NCI-H2171 (cell line): ENCODE measurements at places on chromosomes 13 and 19.

GRCh38 chr13:80242728-80243427 lies 98.0 kb downstream of the SPRY2 start:
- DNase-seq = no peak

DNA sequence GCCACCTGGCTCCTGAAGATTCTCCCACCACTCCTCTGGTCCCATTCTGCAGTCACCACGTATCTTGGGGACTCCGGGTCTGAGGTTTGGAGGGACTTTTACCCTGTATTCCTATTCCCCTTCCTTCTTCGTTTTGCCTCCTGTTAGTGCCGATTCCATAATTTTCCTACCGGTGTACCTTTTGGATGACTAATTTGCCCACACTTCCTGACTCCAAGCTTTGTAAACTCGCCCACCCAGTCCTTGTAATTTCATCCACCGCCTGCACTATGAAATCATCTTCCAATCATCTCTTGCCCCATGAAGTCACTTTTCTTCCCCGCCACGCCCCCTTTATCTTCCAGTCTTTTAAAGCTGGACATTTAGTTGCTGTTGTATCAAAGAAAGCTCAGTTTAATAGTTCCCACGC lies 572 bp downstream of the UCHL3 start:
- no peak for DNase-seq

DNA sequence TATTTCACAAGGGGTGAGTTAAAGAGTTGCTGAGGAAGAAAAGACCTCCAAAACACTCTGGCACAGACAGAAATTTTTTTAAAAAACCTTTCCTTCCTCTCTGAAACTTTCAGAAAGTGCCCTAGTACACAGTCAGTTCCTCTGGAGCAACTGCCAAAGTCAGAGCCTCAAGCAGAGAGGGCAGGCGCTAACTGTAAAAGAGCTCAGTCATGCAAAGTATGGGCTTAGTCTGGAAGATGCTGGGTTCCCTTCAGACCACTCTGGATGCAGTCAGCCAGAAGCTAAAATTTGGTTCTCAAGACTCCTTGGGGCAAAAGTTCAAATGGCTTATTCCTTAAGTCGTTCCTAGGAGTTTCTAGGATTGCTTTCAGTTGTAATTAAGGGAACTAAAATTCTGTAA lies 671.6 kb downstream of the PCDH9 start:
- DNase-seq = no peak

GRCh38 chr19:44728178-44728577 lies 20.3 kb upstream of the BCL3 start:
- DNase-seq = no peak

- DNase-seq = no peak
Observed at GRCh38 chr13:26653310-26653709, 95.8 kb downstream of the WASF3 start.

- DNase-seq = no peak
Observed at GRCh38 chr13:49649963-49650312, 21.6 kb downstream of the ARL11 start.

DNA sequence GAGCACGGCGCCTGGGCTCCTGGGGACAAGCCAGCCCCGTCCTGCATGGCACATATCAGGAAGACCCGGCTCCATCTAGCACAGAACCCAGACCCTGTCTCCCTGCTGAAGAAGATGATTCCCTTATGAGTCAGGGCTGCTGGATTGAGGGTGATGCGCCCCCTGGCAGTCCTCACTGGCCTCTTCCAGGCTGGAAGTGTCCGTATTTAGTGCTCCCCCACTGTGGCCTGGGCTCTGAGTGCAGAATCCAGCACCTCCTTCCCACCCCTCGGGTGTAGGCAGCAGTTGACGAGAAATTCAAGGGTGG lies 14.9 kb downstream of the COMP start:
- DNase-seq = no peak

DNA sequence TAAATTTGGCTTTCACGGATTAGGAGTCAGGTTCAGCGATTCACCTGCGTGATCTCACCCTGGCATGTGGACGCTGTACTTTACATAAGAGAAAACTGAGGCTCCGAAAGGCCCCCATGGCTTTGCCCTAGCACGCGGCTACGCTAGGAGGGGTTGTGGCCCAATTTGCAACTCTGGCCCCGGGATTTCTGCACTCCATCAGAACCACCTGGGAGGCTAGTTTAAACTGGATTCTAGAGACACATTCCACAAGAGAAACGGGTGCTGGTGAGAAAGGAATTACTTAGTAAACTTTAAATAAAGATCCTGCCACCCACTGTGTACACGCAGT lies 6.2 kb downstream of the BCL3 start:
- no peak for DNase-seq

GRCh38 chr13:33106656-33107360 lies 90.6 kb downstream of the KL start:
- DNase-seq = no peak

- DNase-seq = no peak
Observed at GRCh38 chr13:36418022-36418805, 14.1 kb upstream of the CCNA1 start.

DNA sequence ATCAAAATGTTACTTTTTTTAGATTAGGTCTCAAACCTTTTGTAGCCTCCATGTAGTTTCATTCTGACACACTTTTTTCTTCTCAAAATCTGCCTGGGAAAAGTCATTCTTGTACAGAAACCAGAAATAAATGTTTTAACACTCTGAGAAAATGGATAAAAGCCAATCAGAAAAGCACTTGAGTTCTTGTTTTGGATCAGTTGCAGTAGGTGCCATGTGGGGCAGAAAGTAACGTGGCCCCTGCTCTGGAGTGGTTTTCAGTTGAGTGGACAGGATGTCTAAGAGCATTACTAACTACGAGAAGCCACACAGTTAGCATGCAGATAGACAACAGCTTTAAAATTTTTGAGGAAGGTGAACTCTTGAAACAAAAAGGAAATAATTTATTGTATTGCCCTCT lies 19.1 kb downstream of the GPR183 start:
- no peak for DNase-seq

DNA sequence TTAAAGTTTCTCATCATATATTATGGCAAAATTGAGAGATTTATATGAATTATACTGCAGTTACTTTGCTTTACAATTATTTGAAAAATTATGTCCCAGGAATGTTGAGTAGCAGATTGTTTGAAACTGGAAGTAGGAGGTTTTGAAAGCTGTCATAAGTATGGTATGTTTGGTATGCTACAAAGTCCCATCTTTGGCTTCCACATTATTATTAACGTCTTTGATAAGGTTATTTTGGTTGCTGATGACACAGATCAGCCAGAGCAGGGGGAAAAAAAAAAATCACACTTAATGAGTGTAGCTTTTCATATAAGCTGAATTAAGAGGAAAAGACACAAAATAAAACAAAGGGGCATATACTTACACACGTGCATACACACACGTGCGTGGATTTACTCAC lies 130.1 kb downstream of the SLITRK1 start:
- DNase-seq = no peak

- DNase-seq = no peak
Observed at GRCh38 chr13:97719736-97720135, 233.7 kb upstream of the IPO5 start.

DNA sequence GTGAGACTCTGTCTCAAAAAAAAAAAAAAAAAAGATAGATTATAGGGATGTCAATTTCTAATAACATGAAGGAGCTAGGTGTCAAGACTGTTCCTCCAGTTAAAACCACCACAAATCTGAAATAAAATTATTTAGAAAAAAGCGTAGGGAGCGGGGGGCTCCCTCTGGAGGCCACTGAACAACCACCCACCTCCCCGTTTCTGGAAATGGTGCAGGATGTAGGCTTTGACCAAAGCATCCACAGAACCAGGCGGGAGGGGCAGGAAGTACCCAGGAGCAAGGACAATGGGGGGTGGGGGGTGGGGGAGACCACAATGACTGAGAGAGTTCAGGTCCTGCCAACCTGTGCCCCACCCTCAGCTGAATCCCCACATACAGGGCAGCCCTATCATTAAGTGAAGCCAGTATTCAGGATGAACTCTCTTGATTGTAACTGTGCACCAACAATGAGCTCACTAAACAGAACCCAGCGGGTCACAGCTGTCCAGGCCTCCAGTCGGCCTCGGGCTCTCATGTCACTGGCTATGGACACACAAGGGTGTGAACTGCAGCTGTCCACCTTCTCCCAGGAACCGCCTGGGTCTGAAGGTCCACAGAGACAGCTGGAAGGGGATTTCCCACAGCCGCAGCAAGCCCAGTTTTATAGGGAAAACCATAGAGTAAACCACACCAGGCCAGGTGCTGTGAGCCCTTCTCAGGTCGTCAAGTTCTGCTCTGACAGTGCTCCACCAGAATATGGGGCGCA lies 6.6 kb downstream of the ZSCAN18 start:
- no peak for DNase-seq

GRCh38 chr19:498511-498891 lies 2.2 kb downstream of the MADCAM1 start:
- no peak for DNase-seq

DNA sequence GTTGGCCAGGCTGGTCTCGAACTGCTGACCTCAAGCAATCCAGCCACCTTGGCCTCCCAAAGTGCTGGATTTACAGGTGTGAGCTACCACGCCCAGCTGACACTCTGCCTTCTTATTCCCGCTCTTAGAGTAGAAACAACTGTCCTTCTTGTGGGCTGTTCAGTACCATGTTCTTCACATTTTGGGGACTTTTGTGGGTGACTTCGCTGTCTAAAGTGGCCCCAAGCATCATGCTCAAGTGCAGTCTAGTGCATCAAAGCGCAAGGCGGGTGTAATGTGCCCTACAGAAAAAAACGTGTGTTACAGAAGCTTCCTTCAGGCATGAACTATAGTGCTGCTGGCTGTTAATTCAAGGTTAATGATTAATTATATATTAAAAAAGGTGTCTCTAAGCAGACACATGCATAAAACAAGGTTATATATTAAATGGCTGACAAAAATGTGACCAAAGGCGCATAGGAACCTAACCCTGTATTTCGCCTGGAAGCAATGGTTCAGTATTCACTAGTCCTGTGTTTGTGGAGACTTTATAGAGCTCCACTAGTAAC lies 38.3 kb downstream of the ABCC4 start:
- no peak for DNase-seq

DNA sequence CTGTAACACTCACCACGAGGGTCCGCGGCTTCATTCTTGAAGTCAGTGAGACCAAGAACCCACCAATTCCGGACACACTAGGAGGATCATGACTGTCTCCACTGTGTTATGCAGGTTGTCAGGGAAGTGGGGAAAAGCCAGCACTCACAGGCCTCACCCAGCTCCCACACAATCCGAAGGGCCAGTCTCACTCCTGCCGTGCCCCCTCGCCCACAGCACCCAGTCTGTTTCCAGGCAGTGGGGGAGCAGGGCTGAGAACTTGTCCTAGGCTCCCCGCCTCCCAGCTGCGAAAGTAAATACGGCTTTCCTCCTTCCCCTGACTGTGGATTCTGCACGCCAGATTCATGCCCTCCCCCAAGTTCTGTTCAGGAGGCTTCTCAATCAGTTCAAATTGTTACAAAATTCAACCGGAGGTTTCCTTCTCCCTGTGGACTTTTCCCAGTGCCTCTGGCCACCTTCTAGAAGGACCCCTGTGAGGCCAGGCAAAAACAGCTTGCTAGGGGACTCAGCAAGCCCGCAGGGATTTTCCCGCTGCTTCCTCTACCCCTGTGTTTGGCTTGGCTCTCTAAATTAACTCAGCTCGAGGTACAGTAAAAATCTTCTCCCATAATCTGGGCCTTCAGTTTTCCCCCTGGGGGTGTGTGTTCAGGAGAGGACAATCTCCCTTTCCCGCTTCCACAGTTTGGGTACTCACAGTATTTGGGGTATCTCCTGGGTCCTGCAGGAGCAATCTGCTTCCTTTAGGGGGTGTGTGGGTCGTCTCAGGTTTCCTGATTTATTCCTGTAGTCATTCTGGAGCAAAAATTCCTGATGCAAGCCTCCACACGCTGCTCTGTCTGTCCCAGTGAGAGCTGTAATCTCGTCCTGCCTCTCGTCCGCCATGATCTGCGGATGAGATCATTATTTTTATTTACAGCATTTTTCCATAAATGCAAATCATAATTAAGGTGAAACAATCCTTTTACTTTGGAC lies 899.8 kb downstream of the GPC5 start:
- no peak for DNase-seq

- no peak for DNase-seq
Observed at GRCh38 chr19:40686882-40687524, 3.4 kb downstream of the NUMBL start.

DNA sequence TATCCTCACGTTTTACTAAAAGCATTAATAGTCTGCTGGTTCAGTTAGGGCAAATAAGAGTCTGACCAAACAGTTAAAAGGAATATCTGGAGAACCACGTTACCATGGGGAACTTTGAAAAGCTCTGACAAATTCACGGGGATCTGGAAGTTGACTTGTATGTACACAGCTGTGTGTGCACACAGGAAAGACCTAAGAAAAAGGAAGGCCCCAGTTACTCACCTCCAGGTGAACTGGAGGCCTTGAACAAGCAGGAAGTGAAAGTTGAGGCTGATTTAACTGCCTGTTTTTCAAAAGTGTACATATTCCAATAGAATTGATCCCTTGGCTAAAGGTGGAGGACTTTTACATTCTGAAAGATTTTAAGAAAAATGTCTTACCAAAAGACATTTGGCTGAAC lies 1891.6 kb upstream of the PCDH20 start:
- DNase-seq = no peak

DNA sequence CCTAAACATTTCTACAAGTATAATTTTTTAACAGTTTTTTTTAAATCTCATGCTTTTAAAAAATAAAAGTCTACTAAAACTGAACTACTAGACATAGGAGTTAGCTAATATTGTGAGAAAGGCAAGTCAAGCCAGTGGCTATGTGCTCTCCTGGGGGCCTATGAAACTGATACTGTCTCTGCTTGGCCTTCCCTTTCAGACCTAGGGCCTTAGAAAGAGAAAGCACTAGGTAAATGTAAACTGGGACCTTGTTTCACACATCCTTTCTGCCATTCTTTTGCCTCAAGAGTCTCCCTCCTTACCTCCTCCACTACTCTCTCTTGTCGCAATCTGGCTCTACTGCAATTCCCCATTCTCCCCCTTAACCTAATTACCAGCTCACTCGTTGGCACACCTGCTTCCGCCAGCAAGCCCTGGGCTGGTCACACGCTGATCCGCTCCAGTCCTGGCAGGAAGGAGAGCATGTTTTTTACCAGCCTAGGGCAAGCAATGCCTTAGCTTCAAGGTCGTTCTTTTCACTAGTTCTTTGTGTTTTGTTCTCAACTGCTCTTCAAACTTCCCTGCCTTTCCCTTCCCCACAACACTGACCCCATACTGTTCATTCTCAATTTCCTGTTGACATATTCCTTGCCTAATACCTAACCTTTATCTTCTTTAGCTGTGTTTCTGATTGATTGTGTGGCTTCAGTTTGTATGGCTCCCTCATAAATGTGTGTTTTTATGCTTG lies 23.1 kb downstream of the TBC1D4 start:
- DNase-seq = peak; percentile 40

GRCh38 chr19:14560776-14561108 lies 11.1 kb downstream of the NDUFB7 start:
- DNase-seq = no peak

- DNase-seq = no peak
Observed at GRCh38 chr19:29804493-29804892, 7.3 kb upstream of the CCNE1 start.
